ENCODE measurements at places on chromosomes 3 and 15.

GRCh38 chr15:74780523-74781430, 1.1 kb upstream of the CSK start:
- no peak for DNase-seq

GRCh38 chr15:89184357-89184756, 37.0 kb downstream of the RLBP1 start:
- no peak for DNase-seq

DNA sequence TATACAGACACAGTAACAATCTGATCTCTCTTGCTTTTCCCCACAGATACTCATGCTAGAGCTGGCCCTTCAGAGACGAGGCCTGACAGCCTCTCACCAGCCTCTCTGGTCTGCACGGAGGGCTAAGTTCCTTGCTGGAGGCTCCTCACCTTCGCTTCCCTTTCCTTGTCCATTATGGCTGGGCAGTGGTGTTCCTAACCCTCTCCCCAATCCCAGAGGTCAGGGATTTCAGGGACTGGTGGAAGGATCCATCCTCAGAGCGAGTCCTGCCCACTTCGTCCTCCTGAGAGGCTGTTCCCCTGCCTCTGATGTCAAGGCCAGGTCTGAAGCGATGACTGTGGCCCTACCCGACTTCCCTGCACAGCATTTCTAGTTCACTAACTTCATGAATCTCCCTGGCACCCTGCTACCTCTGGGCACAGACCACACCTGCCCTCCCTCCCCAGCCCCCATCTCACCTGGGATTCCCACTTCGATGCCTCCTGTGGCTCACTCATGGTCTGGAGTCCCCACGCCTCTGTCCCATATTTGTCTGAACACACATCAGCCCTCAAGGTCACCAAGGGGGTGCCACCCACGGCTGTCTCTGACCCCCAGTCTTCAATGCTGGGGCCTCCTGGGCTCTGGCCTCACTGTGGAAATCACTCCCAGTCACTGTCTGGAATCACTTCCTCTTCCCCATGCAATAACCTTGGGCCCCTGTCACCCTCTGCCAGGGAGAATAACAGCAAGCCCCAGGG, 124.9 kb upstream of the PRR20G start:
- no peak for DNase-seq

DNA sequence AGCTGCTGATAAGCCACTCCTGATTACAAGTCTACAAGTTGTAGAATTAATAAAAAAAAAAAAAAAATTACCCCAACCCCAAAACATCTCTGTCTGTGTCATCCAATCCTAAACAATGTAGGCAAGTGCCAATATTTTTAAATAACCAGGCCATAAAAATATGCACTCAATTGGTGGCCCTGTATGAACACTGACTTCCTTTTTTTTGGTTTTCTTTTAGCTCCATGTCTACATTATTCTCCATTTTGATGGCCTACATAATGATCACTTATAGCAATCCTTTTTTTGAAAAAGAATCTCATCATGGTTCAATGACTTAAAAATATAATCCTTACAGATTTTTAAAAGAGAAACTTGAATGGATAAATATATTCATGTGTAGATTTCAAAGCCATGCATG, 72.1 kb downstream of the FOXP1 start:
- no peak for DNase-seq
